ENCODE measurements at places on chromosomes 6 and 20.

GRCh38 chr6:20110478-20110877 lies 101.8 kb downstream of the MBOAT1 start:
- no peak for DNase-seq

GRCh38 chr6:1043458-1043836 lies 268.5 kb upstream of the FOXQ1 start:
- DNase-seq = no peak

DNA sequence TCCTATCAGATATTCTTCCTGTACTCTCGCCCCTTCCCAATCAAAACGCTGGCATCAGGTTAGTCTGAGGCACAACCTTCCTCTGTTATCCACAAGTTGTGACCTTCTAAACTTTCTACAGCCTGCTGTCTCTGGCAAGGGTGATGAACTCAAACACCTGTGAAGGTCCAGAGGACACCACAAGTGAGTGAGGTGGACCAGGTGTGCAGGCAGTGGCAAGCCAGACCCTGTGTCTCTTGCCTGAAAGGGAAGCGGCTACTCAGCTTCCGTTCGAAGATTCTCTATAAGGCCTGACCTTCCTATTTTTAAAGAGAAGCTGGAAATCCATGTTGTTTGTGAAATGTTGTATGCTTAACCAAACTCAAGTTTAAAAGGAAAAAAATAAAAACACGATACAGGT lies 36.8 kb downstream of the GCM1 start:
- no peak for DNase-seq

- no peak for DNase-seq
These were observed 13.2 kb upstream of the HELZ2 start for GRCh38 chr20:63587256-63587655.

DNA sequence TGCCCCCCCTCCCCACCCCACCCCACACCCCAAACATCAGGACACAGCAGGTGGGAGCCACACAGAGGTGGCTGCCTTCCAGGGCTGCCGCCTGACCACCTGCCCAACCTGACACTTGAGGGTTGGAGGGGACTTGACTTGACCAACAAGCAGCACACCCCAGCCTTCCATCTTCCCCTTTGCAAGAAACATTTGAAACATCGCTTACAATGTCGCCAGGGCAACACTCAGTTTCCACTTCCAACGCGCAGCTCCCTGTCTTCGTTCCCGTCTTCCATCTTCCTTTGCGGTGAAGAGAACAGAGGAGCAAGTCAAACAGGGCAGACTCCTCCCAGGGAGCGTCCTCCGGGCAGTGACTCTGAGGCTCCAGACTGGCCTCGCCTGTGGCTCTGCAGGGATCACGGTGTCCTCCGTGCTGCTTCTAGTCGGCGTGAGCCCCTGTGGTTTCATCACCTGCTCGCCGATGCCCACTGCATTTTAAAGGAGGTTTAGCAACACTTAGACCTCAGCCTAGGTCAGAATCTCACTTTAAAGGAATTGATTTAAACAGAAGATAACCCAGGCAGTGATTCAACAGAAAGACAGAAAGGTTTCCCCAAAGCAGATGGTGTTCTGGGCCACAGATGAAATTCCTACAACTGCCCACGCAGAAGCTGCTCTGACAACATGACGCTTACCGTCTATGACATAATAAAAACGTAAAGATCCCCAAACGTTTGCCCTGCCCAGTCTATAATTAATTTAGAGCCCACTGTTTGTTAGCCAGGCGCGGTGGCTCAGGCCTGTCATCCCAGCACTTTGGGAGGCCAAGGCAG lies 130.8 kb downstream of the TAF4 start:
- DNase-seq = peak; percentile 0

- no peak for DNase-seq
These were observed 51.0 kb downstream of the EDN3 start for GRCh38 chr20:59351157-59352040.

- no peak for DNase-seq
These were observed 118.5 kb downstream of the PCSK2 start for GRCh38 chr20:17345321-17345720.

DNA sequence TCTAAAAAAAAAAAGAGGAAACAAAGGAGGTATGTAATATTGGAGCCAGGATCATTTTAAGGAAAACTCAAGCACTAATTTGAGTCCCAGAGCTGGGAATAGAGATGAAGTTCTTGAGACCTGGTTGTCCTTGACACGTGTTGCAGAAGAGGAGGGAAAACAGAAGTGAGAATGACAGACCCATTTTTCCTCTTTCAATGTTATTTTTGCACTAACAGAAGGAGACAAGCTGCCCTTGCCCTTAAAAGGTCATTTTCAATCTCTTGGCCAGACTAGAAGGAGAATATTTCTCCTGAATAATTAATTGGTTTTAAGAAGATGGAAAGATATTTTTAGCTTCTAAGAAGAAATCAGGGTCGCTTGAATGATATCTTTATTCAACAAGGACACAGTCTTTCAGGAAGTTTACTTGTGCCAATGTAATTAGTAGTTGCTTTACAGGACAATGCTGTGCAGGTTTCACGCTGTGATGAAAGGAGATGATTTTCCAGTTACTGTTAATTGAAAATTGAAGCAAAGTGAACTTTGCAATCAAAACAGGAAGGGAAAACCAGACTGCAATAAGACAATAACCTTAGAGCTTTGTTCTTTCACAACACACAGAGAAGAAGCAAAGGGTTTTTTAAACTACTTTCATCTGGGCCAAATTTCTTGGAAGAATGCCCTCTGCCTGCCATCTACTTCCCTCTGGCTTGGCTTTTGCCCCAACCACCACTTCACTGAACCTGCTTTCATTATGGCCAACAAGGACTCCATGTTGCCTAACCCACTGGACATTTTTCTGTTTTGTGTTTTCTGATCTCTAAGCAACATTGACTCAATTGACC lies 107.8 kb upstream of the SHLD1 start:
- DNase-seq = no peak

DNA sequence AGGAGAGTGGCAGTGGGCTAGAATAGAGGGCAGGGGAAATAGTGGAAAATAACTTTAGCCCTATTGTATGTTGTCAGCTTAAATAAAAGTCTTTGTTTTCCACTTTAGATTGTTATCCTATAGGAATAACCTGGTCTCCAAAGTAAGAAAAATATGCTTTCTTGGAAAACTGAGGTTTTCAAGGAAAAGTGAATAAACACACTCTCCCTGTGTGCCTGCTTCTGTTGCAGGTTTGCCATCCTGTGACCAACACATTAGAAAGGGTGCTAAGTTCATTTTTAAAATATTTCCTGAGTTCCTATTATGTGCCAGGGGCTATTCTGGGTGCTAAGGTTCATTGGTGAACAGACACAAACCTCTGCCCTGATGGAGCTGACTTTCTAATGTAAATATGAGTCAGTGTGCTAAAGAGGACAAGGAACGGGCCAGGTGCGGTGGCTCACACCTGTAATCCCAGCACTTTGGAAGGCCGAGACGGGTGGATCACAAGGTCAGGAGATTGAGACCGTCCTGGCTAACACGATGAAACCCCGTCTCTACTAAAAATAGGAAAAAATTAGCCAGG lies 23.5 kb downstream of the BICRAL start:
- no peak for DNase-seq

- no peak for DNase-seq
These were observed 7.7 kb upstream of the TMEM181 start for GRCh38 chr6:158552055-158552795.

GRCh38 chr6:139984317-139984716 lies 609.9 kb upstream of the CITED2 start:
- no peak for DNase-seq

DNA sequence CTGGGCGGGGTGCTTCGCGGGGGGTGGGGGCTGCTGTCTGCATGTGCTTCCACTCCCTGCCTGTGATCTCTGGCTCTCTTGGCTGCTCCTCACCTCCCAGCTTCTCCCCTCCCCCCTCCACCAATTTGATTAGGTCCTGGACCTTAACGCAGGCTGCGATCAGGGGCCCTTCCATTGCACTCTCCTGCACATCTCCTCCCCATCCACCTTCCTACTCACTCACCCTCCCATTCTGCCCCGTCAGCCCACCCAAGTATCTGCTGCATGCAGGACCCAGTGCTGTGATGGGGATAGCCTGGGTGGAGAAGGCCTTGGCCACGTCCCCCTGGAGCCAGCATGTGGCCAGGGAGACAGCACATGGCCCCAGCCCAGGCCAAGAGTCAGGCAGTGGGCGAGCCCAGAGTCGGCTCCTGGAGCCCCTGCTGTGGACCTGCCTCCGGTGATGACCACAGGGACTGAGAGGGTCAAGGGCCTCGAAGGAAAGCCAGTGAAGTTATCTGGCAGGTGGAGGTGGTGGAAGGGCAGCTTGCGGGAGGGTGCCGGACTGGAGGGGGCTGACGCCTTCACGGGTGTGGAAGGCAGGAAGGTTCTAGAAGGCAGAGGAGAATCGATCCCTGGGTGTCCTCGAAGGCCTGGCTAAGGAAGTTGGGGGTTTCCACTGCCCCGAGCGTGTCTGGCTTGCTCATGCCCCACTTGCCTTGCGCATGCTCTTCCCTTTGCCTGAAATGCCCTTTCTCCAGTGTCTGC lies 40.7 kb downstream of the SRC start:
- no peak for DNase-seq

DNA sequence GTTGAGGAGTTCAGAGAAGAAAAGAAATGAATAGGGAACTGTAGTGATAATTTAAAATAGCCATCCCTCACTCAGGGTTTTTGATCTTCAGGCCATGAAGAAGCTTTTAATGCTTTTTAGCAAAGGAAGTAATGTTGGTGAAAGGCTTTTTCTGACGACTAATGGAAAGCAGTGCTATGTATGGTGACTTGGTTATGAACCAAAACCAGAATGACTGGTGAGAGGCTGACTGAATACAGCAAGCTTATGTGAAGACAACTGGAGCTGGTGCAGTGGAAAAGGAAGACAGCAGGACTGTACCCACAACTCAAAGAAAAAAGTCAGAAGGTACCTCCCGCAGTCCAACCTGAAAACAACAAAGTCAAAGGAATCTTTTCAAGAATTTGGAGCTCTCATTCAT lies 118.8 kb downstream of the PRDM1 start:
- no peak for DNase-seq

DNA sequence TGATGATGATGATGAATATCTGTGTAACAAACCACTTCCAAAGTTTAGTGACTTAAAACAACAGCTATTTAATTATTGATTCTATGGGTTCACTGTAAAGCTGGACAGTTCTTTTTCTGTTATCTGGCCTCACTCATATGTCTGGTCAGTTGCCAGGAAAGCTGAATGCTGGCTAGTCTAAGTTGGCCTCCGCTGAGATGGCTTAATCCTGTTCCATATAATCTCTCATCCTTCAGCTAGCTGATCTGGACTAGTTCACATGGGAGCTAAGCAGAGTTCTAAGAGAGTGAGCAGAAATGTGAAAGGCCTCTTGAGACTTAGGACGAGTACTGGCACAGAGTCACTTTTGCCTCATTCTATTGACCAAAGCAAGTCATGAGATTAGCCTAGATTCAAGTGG lies 334.7 kb upstream of the FLRT3 start:
- DNase-seq = no peak

- DNase-seq = no peak
These were observed 38.5 kb upstream of the DEK start for GRCh38 chr6:18302561-18303439.

DNA sequence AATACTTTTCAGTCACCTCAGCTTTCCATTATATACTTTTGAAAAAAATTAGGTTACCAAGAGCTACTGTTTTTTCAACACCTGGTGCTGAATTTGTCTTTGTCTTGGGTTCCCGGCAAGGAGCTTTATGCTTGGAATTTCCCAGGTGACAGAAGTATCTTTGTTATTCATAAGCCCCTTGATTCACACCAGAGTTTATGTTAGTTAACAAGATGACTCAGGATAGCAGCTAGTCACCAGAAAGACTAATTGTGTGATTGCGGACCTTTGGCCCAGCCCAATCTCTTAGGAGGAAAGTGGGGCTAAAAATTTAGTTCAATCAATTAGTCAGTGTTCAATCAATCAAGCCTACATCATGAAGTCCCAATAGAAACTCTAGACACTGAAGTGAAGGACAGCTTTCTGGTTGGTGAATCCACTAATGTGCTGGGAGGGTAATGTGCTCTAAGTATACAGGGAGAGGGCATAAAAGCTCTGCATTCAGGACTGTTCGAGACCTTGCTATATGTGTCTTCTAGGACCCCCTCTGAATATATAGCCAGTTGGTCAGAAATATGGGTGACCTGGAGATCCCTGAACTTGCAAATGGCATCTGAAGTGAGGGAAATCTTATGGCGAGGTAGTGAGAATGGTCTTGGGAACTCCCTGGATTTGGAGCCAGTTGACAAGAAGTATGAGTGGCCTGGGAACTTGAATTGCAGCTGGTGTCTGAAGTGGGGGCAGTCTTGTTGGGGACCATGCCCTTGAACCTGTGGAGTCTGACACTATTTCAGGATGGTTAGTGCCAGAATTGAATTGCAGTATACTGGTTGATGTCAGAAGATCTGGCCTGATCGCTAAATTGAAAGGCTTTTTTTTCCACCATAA lies 16.2 kb downstream of the TMEM30A start:
- no peak for DNase-seq

DNA sequence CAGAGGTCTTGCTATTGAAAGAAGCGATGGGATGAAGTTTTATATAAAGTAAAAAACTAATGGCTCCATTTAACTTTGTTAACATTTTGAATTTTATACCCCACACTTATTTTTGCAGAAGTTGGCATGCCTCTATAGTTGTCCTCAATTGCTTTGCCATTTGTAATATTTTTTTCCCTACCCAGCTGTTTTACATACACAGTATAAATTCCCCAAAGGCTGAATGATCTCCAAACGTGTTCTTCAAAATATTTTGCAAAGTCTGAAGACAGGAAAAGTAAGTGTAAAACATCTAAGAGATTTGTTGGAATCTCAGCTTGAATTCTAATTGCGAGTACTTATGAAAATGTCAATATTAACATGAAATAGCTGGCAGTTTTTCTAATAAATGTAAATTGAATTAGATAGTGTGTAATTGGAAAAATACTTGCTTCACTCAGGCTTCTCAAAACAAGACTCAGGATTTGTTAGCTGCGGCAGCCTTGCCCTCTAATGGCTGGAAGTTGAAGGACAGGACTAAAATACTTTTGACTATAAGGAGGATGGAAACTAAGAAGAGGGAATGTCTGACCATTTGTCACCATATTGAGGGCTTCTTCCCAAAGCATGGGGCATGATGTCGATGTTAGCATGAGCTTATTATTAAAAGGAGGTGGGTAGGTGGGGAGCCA lies 226.8 kb downstream of the UST start:
- no peak for DNase-seq

GRCh38 chr6:83180426-83180950 lies 12.6 kb downstream of the PGM3 start:
- no peak for DNase-seq

GRCh38 chr6:20205722-20206161 lies 6.5 kb downstream of the MBOAT1 start:
- DNase-seq = no peak
